Forelimb muscle (tissue), 1 donor: ENCODE measurements at places on chromosomes 2 and 18. TPM values are rescaled to one million over a fixed set of nuclear protein-coding genes. Genes with fewer than 3 reads are reported as not detected.

DNA sequence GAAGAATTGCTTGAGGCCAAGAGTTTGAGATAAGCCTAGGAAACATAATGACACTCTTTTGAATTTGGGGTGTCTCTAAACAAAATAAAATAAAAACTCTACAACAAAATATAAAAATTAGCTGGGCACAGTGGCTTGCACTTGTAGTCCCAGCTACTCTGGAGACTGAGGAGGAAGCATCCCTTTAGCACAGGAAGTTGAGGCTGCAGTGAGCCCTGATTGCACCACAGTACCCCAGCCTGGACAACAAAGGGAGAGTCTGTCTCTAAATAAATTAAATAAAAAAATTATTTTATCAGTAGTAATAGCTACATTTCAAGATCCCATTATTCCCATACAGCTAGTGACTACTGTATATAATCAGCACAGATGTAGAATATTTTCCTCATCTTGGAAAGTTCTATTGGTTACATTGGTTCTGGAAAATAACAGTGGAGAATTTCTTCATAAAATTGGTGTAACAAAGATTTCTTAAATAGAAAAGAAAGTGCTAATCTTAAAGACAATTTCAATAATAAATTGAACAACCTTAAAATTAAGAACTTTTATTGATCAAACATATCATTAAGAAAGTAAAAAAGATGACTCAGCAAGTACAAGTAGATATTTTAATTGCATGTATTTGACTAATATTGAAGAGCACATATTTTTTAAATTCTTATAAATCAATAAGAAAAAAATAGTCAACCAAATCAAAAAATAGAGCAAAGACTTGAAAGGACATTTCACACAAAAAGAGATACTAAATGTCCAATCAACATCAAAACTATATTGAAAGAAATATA is 90.4 kb upstream of the KYNU start:
- DNase-seq: no peak

ASPRV1 gene
- polyA plus RNA-seq: 2.9 TPM

TMEM198 gene
- 2.6 TPM for polyA plus RNA-seq

- DNase-seq: no peak
These were observed 183.1 kb downstream of the PID1 start for GRCh38 chr2:229087843-229088516.

DNA sequence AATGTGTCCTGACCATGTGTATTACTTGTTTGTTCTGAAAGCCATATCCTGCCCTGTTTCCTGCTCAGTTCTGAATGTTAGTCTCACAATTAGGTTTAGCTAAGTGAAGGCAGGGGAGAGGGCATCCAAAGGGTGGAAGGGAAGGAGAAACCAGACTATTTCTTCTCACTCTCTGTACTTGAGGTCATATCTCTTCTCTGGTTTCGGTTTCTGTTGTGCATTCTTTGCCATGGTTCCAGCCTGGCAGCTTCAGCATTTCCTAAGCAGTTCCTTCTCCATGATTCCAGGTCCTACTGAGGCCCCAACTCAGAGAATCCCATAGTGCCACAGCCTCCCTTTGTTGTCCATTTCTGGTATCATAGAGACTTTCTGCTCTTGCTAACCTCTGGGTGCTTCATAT is 40.3 kb upstream of the HNMT start:
- no peak for DNase-seq

CYTIP gene
- 0.62 TPM for polyA plus RNA-seq

COL6A3 gene
- polyA plus RNA-seq: 178 TPM

ARHGAP25 gene
- polyA plus RNA-seq: 2.6 TPM

MIB1 gene
- polyA plus RNA-seq: 36.7 TPM

EHD3 gene
- 3.7 TPM for polyA plus RNA-seq

CNTNAP5 gene
- 0.03 TPM for polyA plus RNA-seq

DNA sequence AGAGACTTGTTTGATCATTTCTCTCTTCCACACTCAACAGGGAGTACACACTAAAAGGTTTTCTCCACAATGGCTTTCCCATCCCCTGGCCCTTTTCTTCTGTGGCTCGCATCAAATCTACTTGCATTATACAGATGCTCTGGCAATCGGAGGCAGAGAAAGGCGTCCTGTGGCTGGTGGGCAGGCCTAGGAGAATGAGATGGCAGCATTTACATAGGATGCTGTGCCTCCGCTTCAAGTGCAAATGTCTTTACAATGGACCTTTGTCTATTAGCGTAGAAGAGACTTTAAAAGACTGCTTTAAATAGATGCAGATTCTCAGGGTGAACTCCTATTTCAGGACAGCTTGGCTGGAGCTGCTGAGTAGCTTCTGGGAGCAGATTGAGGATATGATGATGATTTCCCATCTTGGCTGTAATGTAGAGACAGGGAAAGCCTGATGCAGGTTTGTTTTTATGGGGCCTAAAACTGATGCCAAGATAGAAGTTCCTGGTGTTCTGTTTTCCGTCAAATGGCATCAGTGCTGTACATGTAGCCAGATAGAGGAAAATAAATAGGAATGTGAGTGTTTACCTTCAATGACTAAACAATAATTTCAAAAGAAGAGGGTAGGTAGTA is 423.4 kb downstream of the RND3 start:
- peak; percentile 56 for DNase-seq

POTEE gene
- 0.10 TPM for polyA plus RNA-seq

DNA sequence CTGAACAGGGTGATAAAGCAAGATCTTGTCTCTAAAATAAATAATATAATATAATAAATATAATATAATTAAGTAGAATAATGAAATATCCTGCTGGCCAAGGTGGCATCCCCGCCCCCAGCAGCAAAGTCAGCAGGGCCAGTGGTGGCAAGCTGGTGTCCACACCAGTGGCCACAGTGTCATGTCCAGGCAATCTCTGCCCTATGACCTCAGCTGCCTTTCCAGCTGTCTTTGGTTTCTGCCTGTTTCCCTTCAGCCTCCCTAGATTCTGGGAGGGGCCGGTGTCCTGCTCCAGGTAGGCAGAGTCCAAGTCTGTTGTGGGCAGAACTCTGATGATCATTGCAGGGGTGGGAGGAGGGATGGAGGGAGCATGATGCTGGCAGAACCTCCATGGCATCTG is 16.2 kb upstream of the STEAP3 start:
- no peak for DNase-seq

PTPN4 gene
- 19.6 TPM for polyA plus RNA-seq

RESP18 gene
- not detected for polyA plus RNA-seq

DNA sequence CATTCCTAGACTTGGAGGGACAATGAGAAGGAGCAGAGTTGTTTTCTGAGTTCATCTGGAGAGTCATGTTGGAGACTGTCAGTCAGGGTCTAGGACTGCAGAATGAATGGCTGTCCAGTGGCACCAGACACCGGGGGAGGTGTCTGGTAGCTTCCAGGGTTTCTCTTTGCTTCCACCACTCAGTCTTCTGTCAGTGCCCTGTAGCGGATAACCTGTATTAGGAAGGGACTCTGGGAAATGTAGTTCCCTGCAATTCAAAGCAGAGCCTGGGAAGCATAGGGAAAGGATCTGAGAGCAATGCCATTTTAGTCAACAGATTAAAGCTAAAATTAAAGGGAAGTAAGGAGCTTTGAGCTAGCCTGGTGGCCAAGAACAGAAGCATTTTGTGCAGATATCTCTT is 257.9 kb downstream of the THSD7B start:
- DNase-seq: no peak

GRCh38 chr2:127771756-127772155 is 39.2 kb downstream of the WDR33 start:
- DNase-seq: no peak

MOGAT1 gene
- not detected for polyA plus RNA-seq

- DNase-seq: no peak
These were observed 66.7 kb upstream of the RPL31 start for GRCh38 chr2:100935372-100935752.

DNA sequence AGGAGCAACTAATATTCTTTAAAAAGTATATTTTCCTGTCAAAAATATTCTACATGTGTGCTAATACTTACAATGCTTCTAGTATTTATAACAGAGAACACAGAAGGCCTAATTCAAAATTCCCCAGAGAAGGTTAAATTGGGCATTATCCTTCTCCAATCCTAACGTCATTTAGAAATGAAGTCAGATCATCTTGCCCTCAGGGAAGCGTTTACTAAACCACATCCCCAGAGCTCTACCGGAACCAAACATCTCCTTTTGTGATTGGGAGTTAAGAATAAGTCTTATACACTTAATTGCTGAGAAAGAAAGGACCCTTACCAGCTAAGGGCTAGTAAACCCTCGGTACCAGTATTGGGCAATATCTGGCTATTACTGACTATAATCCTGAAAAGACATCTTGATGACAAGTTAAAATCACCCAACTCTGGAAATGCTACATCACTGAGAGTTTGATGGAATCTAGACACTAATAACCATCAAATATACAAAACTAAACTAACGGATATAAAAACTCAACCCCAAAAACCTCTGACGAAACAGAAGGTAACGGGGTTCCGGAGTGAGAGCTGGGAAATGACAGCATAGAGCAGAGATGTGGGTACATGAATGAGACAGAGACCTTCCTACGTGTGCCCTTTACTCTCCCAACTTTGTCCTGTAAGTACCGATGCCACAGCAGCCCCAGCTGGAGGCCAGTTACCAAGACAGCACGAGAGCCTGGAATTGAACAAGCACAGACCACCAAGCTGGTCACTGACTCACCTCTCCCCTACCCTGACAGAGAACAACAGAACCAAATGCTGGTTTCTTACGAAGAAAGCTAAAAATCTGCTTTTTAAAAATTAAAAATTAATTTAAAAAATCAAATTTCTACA is 35.0 kb downstream of the WDSUB1 start:
- no peak for DNase-seq

PDE11A gene
- polyA plus RNA-seq: 1.00 TPM

GRCh38 chr2:219289537-219290361 is 10.6 kb downstream of the DNAJB2 start:
- DNase-seq: peak; percentile 75

DNA sequence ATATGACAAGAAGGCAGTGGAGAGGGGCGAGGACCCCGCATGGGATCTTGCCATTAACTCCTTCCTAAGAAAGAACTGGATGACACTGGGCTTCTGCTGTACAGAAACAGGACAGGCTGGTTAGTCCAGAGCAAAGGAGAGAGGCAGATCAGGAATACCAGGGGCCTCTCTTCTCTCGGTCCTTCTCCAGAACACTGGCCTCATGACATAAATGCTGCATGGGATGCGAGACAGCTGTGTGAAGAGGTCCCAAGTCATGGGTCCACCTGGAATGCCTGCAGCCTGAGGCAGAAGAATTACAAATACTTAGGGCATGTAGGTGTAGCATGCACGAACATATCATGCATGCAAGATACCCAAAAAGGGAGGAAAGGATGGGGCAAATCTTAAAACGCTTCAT is 9.1 kb downstream of the MBOAT2 start:
- no peak for DNase-seq

DNA sequence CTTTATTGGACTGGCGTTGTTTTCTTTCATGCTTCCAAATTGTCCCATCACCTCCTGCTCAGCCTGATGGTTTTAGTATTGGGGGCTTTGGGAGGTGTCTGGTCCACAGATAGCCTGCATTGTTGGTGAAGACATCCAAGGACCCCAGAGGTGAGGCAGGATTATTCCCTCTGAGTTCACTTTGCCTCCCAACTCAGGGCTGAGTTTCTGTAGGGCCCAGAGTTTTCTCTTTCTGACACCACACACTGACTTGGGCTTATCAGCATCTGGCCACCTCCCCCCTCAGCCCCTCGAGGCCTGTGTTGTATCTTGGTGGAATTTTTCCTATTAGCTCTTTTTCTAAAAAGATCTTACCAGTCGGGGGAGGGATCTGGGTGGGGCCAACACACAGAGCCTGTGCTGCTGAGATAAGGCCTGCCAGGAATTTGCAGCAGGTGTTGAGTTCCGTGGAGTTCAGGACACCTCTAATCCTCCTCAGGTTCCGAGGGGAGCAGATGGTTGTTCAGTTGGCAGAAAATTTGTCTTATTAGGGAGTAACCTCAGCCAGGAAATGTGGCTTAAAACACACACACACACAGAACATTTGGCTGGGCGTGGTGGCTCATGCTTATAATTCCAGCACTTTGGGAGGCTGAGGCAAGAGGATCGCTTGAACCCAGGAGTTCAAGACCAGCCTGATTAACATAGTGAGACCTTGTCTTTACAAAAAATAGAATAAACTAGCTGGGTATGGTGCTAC is 7.3 kb downstream of the EMILIN2 start:
- DNase-seq: no peak

DNA sequence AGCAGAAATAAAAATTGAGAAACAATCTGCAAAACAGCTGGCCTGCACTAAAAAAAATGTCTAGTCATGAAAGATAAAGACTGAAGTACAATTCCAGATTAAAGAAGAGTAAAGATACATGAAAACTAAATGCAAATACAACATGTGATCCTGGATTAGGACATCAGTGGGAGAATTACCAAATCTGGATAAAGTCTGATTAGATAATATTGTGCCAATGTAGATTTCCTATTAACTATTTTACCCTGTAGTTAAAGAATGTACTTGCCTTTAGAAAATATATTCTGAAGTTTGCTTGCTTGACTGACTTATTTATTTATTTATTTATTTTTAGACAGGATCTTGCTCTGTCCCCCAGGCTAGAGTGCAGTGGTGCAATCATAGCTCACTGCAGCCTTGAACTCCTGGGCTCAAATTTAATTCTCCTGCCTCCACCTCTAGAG is 58.7 kb downstream of the ASXL2 start:
- no peak for DNase-seq

DNA sequence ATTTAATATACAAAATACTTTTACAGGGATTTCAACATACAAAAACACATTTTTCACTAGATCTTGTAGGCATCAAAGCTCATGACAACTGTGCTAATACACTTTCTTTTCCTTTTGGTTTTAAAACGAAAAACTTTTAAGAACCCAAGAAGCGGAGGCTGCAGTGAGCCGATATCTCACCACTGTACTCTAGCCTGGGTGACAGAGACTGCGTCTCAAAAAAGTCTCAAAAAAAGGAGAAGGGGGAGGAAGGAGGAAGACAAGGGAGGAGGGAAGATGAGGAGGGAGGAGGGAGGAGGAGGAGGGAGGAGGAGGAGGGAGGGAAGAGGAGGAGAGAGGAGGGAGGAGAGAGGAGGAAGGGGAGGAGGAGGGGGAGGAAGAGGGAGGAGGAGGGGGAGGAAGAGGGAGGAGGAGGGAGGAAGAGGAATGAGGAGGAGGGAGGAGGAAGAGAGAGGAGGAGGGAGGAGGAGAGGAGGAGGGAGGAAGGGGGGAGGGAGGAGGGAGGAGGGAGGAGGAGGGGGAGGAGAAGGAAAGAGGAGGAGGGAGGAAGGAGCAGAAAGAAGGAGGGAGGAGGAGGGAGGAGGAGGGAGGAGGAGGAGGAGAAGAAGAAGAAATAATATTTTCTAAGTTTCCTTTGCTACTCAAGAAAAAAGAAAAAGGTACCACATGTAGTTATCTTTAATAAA is 13.8 kb downstream of the ROCK2 start:
- DNase-seq: no peak

DNA sequence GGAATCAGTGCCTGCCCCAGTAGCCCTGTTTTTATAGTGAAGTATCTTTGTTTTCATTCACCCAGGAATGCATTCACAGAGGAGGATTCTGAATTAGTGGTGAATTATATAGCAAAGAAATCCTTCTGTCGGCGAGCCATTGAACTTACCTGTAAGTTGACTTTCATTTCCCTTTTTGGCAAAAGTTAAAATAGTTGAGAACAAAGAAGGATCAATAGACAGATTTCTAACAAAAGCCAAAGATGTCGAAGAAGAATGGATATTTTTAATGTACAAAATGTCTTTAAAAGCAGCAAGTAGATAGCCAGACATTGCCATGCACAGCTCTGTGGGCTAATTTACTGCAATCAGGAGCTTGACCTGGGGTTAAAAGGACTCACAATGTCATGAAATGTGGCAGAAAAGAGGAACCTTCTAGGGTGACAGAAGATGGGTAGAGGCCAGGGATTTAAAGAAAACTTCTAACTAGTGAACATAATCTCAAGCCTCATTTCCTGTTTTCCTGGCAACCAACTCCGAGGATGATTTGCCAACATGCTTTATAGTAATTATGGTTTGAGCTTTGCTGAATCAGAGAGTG is 53.8 kb upstream of the TMEM87B start:
- DNase-seq: peak; percentile 4
